Esophagus muscularis mucosa (tissue), 4 donors: ENCODE measurements at places on chromosomes 11 and 22. TPM values are rescaled to one million over a fixed set of nuclear protein-coding genes. Genes with fewer than 3 reads are reported as not detected.

DNA sequence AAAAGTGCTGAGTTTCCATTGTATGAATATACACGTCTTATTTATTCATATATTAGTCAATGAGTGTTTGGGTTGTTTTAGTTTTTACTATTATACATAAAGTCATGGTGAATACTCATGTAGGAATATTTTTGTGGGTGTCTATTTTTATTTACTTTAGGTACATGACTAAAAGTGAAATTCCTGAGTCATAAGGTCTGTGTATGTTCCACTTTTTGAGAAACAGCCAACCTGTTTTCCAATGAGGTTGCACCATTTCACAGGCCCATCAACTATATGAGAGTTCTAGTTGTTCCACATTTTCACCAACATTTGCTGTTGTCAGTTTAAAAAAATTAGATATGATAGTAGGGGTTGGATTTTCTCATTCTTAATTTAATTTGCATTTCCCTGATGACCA is 6.6 kb upstream of the OR6X1 start:
- DNase-seq, result no peak
- no peak overlapping the region for H3K4me3 ChIP-seq
- H3K4me1 ChIP-seq, result no peaks in the 10 kb centered on the region
- no peak overlapping the region for H3K27ac ChIP-seq
- peaks cover 4% of the 10 kb centered on the region for H3K27me3 ChIP-seq

DNA sequence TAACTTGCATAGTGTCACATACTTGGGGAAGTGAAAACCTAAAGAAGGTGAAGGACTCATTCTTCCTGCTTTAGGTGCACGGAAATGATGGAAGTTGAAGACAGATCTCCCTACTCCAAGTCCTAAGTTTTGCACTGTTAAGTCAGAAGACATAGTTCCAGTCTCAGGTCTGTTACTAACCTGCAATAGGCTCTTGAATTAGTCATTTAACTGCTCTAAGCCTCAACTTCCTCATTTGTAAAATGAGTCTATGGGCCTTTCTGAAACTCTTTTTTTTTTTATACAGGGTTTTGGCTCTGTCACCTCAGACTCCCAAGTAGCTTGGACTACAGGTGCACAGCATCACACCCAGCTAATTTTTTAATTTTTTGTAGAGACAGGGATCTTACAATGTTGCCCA is 30.8 kb upstream of the POU2AF1 start:
- no peaks in the 10 kb centered on the region for H3K27me3 ChIP-seq
- no peak overlapping the region for H3K4me3 ChIP-seq
- no peak for DNase-seq
- no peaks in the 10 kb centered on the region for H3K36me3 ChIP-seq
- H3K27ac ChIP-seq, result no peak overlapping the region
- no peaks in the 10 kb centered on the region for H3K4me1 ChIP-seq

DNA sequence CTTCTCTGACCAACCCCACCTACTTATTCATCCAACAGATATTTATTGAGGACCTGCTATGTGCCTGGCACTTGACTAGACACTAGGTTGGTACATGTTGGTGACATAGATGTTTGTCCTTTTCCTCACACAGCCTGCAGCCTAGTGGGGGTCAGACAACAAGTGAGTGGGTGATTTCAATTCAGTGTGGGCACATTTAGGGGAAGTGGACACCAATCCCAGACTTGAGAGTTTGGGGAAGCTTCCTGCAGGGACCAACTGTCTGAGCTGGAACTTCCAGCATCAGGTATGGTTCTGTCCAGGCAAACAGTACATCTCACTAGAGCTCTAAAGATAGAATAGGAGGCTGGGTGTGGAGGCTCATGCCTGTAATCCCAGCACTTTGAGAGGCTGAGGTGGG is 5.8 kb upstream of the BCL9L start:
- no peak overlapping the region for H3K27ac ChIP-seq
- H3K4me3 ChIP-seq, result no peak overlapping the region
- H3K36me3 ChIP-seq, result no peaks in the 10 kb centered on the region
- no peak for DNase-seq
- peaks cover 26% of the 10 kb centered on the region for H3K4me1 ChIP-seq
- no peaks in the 10 kb centered on the region for H3K27me3 ChIP-seq

GRCh38 chr22:27795696-27796517 is 5.6 kb downstream of the MN1 start:
- DNase-seq, result no peak
- H3K27me3 ChIP-seq, result peaks cover 16% of the 10 kb centered on the region
- peaks cover 36% of the 10 kb centered on the region for H3K4me1 ChIP-seq
- no peaks in the 10 kb centered on the region for H3K36me3 ChIP-seq

TCN2 gene
- 44.2 TPM for total RNA-seq

DUSP8 gene
- total RNA-seq, result 2.5 TPM

DEAF1 gene
- total RNA-seq, result 39.9 TPM

TBX1 gene
- total RNA-seq, result 1.4 TPM

MIOX gene
- total RNA-seq, result not detected
